ENCODE measurements at places on chromosomes 16 and 17.
A peak's percentile ranks its signal among the peaks of the same experiment; 100 is the strongest.

GRCh38 chr17:29190039-29190438, 9.8 kb upstream of the MYO18A start:
- DNase-seq, result no peak

DNA sequence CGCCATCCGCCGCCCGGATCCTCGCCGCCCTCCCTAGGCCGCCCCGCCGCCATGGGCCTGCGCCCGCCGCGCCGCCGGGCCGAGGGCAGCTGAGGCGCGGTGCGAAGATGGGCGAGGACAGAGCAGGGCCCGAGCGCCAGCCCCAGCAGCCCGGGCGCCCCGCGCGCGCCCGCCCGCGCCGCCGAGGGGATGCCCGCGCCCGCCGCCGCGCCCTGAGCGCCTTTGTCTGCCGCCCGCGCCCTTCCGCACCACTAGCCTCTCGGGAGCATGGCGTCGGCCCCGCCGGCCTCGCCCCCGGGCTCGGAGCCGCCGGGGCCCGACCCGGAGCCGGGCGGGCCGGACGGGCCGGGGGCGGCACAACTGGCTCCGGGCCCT, 278 bp downstream of the RAB11FIP3 start:
- DNase-seq, result no peak

DNA sequence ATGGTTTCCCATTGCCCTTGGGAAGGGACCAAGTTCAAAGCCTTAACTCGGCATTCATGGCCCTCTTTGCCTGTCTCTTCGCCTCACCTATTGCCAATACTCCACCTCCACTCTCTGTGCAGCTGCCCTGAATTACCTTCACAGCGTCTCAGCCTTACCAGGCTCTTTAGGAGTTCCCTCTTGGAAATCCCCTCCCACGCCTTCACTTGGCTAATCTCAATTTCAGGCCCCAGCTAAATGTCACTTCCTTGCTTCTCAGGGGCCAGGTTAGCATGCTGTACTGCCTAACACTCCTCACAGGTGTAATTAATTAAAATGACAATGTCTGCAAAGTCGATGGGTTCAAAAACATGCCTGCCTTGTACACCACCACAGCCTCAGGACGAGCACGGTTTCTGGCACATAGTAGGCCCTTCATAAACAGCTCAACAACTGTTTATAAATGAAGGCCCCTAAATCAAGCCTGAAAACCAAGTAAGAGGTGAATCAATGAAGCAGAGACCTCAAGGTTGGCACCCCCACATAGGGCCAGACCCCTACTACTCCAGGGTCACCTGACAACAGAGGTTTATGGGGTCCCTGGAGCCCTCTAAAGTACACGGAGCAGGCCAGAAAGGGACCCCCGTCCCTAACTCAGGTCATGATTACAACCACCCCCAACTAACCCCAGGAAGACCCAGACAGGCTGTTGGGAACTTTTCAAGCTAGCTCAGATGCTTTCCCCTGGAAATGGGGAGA, 11.2 kb upstream of the EEF2K start:
- DNase-seq, result peak; percentile 84

GRCh38 chr17:73151916-73152632, 12.7 kb upstream of the SSTR2 start:
- DNase-seq, result peak; percentile 40

DNA sequence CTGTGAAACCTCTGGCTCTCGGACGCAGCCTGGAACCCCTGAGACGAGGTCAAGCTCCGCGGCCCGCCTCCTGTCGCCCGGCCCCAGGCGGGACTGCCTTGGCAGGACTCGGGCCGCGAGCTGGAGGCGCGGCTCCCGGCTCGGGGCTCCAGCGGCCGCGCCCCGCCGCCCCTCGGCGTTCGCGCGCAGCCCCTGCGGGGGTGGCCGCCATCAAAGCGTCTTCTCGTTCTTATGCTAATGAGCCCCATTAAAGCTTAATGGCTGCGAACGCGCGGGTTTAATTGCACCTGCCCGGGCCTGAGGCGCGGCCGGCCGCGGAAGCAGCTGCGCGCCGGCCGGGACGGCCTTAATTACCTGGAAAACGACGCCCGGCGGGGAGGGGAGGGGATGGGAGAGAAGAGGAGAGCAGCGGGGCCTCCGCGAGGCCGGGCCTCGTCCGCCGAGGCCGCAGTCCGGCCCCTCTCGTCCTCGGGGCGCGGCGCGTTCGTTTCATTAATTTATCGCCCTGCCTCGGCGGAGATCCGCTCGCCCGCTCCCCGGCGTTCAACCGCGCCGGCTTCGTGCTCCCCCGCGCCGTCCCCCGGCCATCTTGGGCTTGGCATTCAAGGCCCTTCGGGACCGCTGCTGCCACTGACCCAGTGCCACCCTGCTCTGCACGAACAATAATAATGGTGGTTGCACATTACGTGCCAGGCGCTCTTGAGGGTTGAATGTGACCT, 19.2 kb downstream of the RAI1 start:
- DNase-seq, result peak; percentile 33

Data from B cell (primary cell).